GF-D8 (cell line): ENCODE measurements at places on chromosomes 1 and 21.
A peak's percentile ranks its signal among the peaks of the same experiment; 100 is the strongest.

- DNase-seq, result no peak
Measured at GRCh38 chr1:223413216-223413615, 20.0 kb downstream of the CCDC185 start.

DNA sequence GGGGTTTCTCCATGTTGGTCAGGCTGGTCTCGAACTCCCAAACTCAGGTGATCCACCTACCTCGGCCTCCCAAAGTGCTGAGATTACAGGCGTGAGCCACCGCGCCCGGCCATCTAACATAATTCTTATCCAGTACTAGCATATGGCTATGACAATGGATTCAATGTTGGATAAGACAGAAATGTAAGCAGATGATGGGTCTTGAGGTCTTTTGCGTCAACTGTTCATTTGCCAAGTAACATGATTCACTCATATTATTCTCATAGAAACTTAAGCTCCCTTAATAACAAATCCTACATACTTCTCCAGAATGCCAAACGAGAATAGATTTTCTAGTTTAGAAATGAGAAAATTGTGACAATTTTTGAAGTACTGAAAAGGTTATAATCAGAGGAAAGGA, 170.3 kb downstream of the RGS7 start:
- no peak for DNase-seq

DNA sequence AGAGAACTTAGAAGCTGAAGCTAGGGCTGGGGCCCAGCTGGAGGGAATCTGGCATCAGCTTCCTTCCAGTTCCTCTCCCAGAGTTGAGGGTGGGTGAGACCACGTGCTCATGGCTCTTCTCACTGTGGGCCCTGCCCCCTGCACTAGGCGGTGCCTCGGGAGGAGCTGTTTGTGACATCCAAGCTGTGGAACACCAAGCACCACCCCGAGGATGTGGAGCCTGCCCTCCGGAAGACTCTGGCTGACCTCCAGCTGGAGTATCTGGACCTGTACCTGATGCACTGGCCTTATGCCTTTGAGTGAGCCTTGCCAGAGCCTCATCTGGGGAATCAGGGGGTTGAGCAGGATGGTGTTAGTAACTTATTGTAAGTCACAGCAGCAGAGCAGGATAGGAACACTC, 16.1 kb downstream of the AKR1A1 start:
- no peak for DNase-seq

GRCh38 chr1:243841507-243841906, 8.5 kb downstream of the AKT3 start:
- DNase-seq, result no peak

DNA sequence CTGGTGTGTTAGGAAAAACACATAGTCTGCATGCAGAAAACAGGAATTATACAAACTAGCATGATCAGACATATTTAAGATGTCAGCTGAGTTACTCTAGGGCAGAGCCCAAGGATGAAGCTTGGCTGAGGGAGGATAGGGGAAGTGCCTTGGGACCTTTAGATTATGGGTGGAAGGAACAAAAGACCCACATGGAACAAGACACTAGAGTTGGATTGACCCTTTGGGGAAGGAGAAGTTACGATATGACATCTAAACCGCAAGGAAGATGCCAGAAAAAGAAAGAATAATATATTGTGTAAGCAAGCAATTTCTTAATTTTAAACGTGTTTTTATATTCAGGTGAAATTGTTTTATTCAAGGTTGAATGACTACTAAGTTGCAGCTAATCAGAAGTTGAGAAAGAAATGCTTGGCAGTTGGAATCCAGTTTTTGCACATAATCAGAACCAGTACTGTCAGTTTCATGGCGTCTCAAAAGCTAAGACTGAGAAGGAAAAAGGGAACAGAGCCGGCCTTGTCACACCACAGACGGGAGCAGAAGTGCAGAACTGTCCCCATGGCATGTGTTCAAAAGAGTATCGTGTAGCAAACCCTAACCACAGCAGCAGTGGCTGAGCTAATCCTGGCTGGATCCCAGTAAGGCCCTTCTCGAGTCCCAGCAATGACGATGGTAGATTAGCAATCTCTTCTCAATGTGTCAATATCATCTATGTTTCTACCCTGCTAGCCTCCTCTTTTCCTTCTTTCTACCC, 31.2 kb upstream of the IFNAR2 start:
- DNase-seq, result peak; percentile 92

DNA sequence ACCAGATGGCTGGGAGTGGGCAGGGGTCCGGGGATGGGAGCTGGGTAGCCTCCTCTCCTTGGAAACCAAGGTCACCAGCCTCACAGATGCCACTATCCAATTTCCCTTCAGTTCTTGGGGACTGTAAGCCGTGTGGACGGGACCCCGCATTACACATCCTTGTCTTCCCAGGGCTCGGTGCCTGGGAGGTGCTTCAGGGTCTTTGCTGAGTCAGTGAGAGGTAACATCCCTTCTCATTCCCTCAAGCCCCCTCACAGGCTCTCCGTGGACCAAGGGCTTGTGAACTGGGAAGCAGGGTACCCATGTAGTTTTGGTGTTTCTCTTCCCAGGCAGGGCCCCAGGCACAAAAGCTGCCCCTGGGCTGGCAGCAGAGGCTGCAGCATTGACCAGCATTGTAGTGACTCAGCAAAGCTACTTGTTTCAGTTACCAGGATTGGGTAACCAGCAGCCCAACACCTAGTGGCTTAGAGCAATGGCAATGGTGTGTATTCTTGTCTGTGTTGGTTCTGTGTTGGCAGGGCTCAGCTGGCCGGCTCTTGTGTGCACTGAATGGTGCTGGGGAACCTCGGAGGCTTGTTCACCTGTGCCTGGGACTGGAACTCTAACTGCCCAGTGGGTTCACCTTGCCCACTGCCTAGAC, 24.6 kb upstream of the PCBP3 start:
- DNase-seq, result no peak

DNA sequence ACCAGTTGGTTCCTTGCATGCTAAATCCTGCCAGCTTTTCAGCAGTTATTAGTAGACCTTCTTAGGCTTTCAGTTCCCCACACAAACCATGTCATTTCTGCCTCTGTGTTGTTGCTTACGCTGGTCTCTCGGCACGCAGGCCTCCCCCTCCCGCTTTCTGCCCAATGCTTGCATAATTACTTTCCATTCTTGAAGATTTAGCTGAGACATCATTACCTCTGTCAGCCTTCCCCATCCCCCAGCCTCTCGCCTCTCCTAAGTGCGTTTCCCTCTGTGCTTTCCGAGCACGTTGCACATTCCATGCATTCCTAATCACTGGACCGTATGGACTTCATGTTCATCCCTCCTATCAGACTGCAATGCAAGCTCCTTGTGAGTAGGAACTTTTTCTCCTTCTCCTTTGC, 26.8 kb downstream of the TSHB start:
- DNase-seq, result no peak

- no peak for DNase-seq
Measured at GRCh38 chr1:25959611-25960010, 38.3 kb downstream of the PAFAH2 start.

- no peak for DNase-seq
Measured at GRCh38 chr1:27959792-27960603, at the start of gene XKR8. Gene XKR8, plus strand, starts transcription at chr1:27959973. Its CDS starts 97 bp downstream, at chr1:27960070.

DNA sequence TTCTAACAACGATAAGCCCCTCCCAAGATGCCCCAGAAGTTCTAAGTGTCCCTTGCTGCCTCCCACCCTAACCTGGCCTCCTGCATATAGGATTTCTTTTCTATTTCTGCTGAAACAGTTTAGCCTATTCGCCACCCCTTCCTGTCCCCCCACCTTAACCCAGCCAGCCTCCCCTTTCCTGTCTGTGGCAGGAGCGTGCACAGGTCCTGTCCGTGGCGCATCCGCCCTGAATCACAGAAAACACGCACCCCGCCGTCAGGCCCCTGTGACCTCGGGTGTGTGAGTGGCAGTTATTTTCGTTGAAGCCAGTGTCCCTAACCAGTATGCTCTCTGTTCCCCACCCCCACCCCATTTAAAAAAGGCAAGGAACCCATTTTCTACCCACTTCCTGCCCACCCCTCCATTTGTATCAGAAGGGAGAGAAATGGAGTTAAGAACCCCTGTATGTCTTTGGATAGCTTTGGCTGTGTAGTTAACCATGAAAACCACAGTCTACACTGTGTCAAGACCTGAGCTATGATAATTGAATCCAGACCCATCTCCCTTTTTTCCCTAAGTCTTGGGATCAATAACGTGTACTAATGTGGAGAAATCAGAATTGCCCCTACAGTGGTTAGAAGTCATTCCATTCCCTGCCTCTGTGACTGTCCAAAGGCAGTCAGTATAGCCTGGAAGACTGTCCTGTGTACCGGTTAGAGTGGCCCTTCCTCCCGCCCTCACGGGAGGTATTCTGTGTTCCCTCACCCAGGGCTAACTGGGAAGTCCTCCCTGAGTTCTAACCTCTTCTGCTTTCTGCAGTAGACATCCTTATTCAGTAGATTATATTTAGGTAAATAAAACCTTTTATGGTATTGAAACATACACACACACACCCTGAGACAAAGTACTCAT, 1.8 kb downstream of the PLEKHO1 start:
- DNase-seq, result no peak

DNA sequence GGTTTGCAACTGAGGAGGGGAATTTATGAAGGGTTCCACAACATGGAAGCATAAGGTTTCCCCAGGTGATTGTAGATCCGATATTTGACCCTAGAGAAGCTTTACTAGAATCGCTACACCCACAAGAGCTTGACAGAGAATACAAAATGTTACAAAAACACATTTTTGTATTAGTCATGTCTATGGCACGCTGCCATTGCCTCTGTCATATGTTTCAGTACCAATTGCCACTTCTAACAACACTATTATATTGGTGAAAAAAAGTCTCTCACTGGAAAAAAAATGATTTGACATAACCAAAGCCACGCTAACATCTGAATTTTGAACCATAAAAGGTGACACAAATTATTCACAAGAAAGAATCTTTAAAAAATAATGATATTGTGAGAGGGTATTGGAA, 214.5 kb downstream of the KCNT2 start:
- DNase-seq, result no peak

DNA sequence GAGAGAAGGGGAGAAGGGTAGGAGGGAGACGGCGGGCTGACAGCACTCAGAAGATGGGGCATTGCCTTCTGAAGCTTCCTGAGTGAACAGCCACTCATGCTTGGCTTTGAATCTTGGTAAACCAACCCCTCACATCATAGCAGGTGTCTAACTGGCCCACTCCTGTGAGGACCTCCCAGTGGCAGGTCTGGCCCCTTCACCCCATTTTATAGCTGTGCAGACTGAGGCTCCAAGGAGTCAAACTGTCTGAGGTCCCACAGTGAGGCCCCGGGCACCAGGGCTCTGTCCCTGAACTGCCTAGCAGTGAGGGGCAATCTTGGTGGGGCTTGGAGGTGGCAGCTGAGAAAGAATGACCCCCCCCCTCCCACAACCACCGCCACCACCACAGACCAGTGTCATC, 41.0 kb downstream of the SDC3 start:
- no peak for DNase-seq

DNA sequence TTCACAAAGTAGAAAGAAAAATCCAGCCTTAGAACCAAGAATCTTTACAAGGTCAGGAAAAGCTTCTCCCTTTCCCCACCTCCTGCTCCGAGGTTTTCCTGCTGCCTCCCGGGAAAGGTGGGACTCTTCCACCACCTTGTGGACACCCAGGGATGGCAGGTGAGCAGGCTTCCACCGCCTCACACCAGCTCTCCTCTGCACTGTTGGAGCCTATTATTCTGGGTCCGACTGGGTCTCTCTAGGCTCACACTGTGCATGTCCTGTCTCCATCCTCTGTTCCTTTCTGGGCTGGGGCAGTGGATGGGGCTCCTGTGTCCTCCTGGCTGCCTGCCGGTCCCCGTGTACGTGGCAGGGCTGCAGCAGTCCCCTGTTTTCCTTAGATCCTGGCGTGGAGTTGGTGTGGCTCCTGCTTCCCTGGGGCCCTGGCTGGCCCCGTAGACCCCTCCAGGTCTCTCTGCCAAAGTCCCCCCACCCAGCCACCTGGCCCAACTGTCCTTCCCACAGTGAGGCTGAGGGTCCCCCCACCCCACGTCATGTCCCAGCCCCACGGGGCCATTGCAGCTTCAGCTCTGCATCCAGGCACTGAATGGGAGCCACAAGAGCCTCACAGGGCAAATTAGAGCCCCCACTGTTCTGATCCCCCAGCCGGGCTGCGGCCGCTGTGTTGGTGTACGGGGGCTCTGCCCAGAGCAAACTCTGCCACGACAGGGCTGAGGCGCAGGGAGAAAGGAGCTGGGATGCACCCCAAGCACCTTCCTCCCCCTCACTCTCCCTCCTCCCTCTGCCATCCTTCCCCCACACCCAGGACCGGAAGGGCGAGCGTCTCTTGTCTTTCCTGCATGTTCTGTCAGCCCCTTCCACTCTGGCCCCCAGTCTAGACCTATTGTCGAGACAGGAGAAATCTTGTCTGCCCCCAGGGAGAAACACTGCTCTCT, 3.3 kb upstream of the SLC45A1 start:
- no peak for DNase-seq
